Smooth muscle cell of the brain vasculature (primary cell): ENCODE measurements at places on chromosomes 2 and 18.
A peak's percentile ranks its signal among the peaks of the same experiment; 100 is the strongest.

- DNase-seq: no peak
Observed at GRCh38 chr2:240346753-240347372, 88.6 kb upstream of the GPC1 start.

DNA sequence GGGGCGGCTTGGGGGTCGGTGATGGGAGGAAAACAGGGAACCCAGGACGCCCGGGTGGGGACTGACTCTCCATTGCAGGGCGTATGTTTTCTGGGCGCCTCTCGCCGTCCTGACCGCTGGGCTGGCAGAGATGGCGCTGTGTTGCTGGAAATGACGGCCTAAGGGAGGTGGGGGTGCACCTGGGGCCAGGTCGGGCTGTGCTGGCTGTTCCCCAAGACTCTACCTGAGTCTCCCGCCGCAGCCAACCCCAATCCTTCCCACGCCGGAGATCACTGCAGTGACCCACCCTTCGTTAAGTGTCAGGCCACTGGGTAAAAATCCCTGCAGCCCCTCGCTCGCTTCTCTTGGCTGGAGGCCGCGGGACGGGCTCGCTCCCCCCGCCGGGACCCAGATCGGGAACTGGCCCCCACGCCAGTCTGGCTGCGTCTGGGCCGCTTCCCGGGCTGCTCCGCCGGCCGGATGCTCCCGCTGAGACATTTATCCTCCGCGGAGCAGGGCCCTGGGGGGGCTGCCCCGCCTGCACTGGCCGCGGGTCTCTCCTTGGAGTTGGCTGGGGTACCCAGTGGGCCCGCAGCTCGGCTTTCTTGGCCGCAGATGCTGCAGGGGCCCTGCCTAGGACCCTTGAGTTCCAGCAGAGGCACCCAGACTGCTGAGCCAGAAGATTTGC is 7.8 kb upstream of the ARMC9 start:
- DNase-seq: no peak

- DNase-seq: no peak
Observed at GRCh38 chr2:8535821-8536685, 145.8 kb upstream of the ID2 start.

DNA sequence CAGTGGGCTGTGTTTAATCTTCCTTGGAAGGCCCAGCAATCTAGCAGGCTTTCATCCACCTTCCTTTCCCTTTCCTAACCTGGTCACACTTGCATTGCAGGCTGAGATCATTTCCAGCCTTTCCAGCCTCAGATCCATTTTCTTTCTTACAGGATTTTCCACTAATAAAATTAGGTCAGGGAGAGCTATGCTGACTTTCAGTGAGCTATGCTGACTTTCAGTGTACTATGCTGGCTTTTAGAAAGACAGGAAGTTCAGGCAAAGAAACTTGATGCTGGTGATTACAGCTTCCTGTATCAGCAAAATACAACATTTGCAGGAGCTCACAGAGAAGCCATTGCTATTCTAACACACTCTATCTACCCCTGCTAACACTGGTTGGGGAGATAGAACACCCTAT is 735.0 kb downstream of the CCDC85A start:
- DNase-seq: no peak

GRCh38 chr18:8536231-8536630 is 73.0 kb upstream of the RAB12 start:
- no peak for DNase-seq

GRCh38 chr2:99818842-99819241 is 323.5 kb downstream of the AFF3 start:
- no peak for DNase-seq

- peak; percentile 21 for DNase-seq
Observed at GRCh38 chr2:176553685-176554100, 284.5 kb downstream of the MTX2 start.

DNA sequence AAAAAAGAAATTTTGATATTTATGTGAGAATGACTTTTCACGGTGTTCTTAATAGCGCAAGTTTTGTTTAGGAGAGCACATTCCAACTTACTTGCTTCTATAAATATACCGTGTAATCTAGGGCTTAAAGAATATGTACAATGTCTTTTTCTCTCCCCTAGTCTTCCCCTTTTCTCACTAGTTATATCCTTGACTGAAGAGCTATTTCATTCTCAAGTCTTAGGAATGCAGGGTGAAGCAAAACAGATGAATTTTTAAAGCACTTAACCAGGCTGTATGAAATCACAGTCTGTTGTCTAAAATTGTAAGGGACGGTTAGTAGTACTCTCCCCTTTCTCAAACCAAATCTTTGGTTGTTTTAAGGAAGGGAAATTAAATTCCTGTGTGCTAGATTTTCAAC is 29.6 kb upstream of the SLC30A6 start:
- no peak for DNase-seq

DNA sequence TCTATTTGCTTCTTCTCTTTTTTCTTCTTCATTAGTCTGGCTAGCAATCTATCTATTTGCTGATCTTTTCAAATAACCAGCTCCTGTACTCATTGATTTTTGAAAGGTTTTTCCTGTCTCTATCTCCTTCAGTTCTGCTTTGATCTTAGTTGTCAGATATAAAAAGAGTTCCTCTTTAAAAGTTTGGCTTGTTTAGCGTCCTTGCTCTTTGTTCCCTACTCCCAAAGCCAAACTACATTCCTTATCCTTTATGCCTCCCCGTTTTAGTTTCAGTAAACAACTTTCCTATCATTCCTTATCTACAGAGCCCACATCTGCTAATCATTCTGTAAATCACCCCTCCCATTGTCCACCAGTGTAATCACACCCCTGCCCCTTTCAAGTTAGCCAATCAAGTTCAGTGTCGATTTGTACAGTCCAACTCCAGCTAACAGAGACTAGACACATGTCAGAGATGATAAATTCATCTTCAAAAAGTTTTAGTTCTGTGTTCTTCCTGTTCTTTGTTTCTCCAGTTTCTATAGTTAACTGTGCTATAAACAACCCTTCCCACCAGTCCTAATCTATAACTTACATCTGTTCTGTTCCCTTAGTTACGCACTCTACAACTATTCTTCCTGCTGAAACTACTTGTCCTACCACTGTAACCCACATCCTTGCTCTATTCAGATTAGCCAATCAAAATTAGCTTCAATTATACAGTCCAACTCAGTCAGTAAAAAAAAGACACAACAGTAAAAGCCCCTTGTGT is 44.4 kb downstream of the TFPI start:
- no peak for DNase-seq

GRCh38 chr2:7119132-7119835 is 202.1 kb downstream of the RNF144A start:
- no peak for DNase-seq

DNA sequence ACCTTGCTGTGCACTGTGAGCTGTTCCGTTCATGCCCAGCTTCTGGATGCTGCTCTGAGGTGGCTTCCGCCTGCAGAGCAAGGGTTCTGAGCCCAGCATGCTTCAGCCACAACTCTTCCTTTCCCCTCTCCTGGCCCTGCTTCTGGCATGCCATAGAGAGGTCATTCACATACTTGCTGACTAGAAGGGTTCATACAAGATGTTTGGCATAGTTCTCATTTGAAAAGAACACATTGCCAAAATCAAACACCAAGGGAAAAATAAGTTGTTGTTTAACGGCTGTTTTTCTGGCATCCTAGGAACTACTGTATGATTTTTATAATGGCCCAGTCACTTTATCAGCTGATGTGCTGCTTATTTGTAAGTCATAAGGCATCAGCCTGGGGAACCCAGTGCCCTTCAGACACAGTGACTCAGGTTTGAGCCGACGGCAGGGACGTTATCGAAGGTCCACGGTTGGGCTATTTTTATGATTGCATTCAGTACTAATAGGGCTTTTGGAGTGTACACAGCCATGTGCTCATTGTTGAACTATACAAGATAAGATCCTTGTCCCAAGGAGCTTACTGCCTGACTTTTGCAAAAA is 53.9 kb upstream of the CTAGE1 start:
- DNase-seq: no peak

- DNase-seq: no peak
Observed at GRCh38 chr2:141848191-141848590, 282.6 kb downstream of the LRP1B start.

GRCh38 chr2:222434204-222434603 is 9.9 kb downstream of the SGPP2 start:
- DNase-seq: no peak

- no peak for DNase-seq
Observed at GRCh38 chr2:191215666-191216065, 29.5 kb upstream of the MYO1B start.
